ENCODE measurements at places on chromosomes 13 and 19. TPM values are rescaled to one million over a fixed set of nuclear protein-coding genes. Genes with fewer than 3 reads are reported as not detected.

The NLRP5 gene
- polyA plus RNA-seq: not detected

DNA sequence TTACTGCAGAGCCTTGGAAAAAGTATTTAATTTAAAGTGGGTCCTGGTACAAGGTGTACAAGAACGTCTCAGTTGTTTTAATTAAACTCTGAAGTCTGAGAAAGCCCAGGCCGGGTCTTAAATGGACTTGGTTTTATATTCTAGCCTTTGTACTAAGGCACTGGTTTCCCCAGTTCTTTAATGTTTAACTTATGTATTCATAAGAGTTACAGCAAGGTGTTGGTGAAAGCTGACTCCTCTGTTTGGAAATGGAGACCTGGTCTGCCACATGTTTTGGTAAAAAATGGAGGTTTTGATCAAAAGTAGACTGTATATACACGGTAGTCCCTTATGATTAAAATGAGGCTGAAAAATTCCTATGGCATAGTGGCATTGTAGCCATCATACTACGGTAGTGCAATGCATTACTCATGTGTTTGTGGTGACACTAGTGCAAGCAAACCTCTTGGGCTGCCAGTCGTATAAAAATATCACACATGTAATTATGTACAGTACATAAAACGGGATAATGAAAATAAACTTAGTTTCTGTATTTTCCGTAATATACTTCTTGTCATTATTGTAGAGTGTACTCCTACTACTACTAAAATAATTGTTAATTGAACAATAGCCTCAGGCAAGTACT is 883.4 kb upstream of the SPRY2 start:
- no peak for DNase-seq

The MFSD12 gene
- polyA plus RNA-seq: 9.5 TPM

The FOXO1 gene
- 4.1 TPM for polyA plus RNA-seq

The GFY gene
- polyA plus RNA-seq: not detected

The ZNF606 gene
- 4.8 TPM for polyA plus RNA-seq

DNA sequence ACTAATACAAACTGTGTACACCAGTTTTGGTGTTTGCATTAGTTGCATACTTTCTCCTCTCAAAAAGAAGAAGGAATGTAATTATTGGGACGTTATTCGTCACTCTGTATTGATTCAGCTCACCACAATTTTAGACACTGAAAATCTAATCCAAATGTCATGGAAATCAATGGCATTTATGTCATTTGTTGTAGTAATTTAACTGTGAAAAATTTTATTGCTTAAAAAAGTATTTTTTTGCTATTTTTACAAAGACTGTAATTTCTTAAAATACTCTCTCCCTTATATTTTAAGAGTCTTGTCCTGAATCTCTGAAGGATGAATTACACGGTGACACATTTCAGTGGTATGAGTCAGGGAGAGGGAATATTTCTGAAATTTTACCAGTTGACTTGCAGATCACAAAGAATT is 2117.6 kb downstream of the PCDH9 start:
- no peak for DNase-seq

The FCER2 gene
- not detected for polyA plus RNA-seq

- DNase-seq: no peak
These were observed 49.2 kb upstream of the ATP12A start for GRCh38 chr13:24630851-24631620.

DNA sequence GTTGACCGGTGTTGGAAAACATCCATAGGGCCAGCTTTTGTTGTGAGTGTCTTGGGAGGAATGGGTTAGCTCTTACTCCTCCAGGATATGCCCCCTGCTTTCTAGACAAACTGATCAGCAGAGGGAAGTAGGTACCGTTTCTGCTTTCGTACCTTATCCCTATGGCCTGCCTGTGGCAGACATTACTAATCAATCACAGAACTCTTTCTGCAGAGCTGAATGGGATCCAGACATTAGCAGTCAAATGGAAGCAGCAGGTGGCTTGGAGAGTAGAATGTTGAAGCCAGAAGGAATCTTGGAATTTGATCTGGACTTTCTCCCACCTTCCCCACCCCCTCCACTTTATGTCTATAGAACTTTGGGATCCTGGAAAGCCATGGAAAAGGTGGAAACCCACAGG is 17.1 kb downstream of the NWD1 start:
- no peak for DNase-seq

The PSG6 gene
- not detected for polyA plus RNA-seq

DNA sequence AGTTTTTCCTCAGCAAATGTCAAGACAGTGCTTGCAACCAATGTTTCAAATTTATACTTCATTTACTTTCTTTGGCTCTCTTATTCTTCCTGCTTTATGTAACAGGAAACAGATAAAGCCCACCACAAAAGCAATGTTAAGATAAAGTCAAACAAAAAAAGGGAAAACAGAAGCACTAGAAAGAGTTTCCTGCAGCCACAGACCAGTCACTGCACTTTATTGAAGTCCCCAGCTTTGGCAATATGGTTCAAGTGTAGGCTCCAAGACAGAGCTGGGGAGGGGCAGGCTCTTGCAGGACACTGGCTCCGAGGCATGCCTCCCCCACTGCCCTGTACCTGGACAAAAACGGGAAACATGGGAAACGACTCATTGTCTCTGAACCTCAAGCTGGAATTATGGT is 15.3 kb upstream of the CDC16 start:
- no peak for DNase-seq

- no peak for DNase-seq
These were observed 27.2 kb downstream of the COMP start for GRCh38 chr19:18763674-18764590.

DNA sequence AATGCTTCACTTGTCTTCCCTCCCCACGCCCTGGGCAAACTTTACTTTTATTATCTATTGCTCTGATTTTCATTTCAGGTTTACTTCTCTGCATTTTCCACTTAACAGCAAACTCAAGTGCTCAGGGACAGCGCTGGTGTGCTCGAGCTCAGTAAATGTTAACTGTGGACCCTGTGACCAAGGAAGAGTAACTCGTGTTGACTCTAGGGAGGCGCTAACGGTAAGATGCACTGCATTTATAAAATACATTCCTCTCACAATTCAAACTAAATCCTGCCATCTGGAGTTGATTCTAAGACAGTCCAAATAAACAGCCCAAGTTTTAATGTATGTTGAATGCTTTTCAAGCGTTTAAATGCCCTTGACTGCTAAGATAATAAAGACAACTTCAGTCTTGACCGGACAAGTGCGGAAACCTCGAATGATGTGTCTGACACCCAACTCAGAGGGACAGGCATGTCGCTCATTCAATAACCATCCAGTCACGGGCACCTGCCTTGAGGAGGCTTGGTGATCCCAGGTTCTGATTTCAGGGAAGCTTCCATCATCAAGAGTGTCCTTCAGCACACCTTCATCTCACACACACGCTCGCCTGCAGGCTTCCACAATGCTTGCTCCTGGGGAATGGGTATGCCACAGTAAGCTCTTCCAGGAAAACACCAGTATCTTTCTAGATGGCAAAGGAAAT is 93.2 kb downstream of the STK24 start:
- no peak for DNase-seq

The ILF3 gene
- 40.2 TPM for polyA plus RNA-seq

DNA sequence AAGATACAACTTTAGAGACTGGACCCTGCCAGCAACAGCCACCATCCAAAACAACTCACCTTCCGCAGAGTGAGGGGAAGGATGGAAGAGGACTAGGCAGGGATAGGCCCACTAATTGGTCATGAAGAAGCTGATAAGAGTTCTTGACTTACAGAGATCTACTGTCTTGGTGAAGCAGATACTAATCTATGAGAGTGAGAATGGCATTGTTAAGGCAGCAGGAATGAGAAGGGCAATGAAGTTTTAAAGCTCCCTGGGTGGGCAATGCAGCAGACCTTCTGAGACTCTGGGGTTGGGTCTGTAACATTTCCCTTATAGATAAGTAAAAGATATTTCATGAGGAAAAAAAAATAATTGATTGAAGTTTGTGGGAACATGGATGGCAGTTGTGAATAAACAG is 63.7 kb downstream of the KLF12 start:
- no peak for DNase-seq

- no peak for DNase-seq
These were observed 753.9 kb downstream of the OLFM4 start for GRCh38 chr13:53782488-53782961.

- peak; percentile 72 for DNase-seq
These were observed 5.8 kb upstream of the FCGRT start for GRCh38 chr19:49506575-49507105.

DNA sequence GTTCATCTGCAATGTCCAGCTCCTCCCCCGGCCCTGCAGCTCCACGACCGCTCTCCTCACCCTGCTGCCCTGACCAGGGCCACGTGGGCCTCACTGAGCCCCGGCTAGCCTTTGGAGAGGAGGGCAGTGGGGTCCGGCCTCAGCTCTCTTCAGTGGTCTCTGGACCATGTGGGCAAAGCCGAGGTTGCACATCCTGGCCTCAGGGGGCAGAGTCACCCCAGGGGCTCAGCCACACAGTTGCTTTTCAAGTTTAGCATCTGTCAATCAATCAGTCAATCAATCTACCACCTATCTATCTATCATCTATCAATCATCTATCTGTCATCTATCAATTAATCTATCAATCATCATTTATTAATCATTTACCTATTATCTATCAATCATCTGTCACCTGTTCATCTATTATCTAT is 3.0 kb upstream of the DIRAS1 start:
- DNase-seq: no peak

The MBD3L2 gene
- not detected for polyA plus RNA-seq

- DNase-seq: no peak
These were observed 10.9 kb downstream of the POLR2E start for GRCh38 chr19:1084024-1084868.

- no peak for DNase-seq
These were observed at the start of gene SCGB2B2 for GRCh38 chr19:34676697-34677385. Gene SCGB2B2 (minus strand): TSS chr19:34677159. CDS start chr19:34594563, 82,596 bp downstream.
